Activated gamma-delta T cell treated with anti-CD3 and anti-CD28 coated beads, Interleukin-2, amount 50 U/mL, for 16 hours (primary cell): ENCODE measurements at places on chromosomes 3 and 15.

DNA sequence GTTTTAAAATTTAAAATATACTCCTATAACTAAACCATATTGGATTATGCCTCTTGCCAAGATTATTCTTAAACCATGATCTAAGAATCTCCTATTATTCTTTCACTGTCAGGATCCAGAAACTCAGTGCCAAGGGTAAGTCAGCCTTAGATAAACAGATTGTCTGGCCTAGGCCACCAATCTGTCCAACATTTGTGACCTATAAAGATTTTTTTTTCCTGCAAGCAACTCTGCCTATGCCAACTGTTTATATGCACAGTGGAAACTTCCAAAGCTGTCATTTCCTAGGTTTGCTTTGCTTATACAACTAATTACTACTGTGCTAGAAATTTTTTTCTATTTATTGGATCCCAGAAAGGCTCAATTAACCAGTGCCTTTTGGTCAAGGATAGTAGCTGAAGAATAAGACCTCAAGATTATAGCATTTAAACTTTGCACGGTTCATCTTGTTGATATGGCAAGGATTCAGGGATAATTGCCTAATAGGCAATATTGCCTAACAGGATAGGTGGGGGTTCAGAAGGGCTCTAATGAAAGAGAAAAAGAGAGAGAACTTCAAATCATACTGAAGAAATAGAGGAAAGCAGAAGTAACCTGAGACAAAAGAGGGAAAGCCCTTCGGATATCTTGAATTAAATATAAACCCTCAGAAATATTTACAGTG lies 22.8 kb downstream of the GAP43 start:
- no peak for DNase-seq

DNA sequence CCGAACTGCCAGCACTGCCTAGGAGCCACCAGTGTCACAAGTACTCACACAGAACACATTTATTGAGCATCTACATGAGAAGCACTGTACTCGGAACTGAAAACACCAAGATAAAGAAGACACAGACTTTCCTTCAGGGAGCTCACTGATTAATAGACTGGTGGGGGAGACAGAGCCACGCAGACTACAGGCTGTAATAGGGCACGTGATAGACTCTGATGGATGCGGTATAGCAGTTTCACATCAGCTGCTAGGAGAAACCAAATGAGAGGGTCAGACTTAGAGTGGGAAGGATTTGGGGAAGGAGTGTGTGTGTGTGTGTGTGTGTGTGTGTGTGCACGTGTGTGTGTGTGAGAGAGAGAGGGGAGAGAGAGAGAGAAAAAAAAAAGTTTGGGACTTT lies 12.1 kb downstream of the EPHB1 start:
- no peak for DNase-seq

DNA sequence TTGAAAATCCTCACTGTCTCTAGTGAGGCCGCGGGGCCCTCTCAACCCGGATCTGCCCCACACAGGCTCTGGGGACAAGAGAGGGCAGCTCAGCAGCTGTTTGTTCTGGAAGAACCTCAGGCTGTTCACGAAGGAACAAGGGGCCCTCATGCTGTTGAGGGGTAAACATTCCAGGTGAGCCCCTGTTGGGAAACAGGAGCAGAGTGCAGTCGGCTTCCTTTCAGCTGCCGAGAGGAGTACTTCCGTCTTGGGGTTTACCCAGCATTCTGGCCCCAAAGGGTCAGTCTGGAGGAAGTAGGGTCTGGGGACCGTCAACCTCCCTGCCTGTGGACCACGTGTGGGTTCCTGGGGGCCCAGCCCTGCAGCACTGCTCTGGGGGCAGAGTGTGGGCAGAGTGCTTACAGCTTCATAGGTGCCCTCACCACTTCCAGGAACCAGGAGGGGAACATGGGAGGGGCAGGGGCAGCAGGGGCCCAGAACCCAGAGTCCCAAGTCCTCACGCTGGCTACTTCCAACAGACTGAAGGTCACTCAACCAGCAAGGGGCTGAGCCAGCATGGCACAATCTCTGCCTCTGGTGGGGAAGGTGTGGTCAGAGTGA lies 49.2 kb upstream of the CTSH start:
- DNase-seq: no peak

GRCh38 chr3:173502983-173503568 lies 105.5 kb downstream of the NLGN1 start:
- no peak for DNase-seq

GRCh38 chr3:128623762-128624176 lies 26.8 kb downstream of the RPN1 start:
- DNase-seq: no peak

DNA sequence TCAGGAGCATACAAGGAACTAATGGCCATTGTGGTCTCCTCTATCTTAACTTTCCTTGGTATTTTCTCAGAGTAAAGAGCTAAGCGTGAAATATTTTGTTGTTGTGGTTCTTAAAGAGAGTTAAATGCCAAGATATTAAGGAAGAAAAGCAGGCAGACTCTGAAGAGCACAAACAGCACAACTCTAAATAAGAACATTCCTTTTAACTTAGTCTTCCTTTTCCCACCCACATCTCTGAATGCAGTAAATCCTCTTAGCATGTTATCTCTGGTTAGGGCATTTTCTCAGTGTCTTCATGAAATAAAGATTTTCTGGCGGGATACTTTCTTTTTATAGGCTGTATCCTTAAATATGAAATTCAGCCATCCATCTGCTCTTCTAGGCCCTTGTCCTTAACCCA lies 1.5 kb downstream of the GPR87 start:
- DNase-seq: no peak

DNA sequence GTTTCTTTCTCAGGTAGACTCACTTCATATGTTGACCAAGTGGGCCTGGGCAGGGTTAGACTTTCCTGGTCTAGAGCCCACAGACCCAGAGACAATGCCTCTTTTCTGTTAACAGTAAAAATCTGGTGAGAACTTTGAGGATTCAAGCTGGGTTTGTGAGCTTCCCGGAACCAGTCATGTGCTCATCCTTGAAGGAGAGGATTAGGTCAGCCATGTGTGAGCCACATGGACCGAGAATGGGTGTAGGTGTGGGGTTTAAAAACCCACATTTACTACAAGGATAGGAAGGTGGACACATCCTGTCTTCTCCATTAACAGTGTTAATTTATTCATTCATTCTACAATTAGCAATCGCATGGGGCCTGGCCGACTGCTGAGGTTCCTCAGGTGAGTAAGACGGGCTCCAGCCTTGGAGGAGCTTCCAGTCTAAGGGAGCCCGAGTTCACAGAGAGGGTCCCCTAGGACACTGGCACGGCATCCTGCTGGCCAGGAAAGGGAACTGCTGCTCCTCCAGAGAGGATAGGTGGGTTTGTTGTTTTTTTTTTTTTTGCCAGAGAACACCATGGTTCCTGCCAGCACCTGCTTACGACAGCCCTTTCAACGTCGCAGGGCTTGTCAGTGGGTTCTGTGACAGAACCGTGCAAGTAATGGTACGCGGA lies 69.0 kb downstream of the SQOR start:
- DNase-seq: no peak

DNA sequence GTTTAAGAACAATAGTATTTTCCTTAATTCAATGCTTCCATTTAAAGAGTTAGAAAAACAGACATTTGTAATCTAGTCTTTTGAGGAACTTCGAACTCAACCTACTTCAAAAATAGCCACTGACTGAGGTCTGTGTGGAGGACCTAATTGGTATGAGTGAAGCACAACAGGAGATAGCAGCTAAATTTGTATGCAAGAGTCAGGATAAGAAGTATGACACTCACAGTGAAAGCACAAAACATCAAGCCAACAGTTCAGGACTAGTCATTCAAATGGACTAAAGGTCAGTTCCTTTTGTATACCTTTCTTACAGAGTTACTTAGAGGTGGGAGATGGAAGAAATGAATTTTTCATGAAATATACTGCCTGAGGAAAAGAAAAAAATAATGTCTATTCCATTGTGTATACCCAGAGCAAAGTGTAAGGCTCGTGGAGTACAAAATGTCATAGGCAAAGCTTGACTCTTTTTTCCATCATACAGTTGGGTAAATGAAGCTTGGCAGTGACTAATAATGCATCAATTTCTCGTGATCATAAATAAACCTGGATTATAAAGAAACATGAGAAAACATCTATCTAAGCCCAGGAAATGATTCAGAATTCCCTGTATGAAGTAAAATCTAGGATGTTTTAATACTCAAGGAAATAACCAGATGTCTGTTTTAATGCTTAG lies 1005.2 kb upstream of the CADM2 start:
- DNase-seq: no peak

GRCh38 chr3:153162513-153163392 lies 727 bp downstream of the RAP2B start:
- DNase-seq: peak; percentile 11

- DNase-seq: no peak
These were observed 22.6 kb upstream of the MTMR10 start for GRCh38 chr15:31013863-31014607.

DNA sequence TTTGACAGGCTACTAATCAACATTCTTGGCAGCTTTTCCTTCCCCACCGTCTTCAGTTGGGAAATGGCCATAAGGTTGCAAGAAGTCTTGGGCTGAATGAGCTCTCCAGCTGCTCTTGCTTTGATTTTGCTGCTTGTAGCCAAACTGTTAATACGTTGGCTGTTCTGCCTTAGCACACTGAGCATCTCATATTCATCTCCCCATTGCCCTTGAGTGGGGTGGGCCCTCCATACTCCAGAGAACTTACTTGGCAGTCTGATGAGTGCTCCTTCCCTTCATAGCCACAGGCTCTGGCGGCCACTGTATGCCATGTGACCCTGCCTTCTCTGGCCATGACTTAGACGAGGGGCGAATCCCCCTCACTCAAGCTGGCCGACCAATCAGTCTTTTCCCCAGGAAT lies 25.8 kb upstream of the PAQR5 start:
- DNase-seq: no peak

DNA sequence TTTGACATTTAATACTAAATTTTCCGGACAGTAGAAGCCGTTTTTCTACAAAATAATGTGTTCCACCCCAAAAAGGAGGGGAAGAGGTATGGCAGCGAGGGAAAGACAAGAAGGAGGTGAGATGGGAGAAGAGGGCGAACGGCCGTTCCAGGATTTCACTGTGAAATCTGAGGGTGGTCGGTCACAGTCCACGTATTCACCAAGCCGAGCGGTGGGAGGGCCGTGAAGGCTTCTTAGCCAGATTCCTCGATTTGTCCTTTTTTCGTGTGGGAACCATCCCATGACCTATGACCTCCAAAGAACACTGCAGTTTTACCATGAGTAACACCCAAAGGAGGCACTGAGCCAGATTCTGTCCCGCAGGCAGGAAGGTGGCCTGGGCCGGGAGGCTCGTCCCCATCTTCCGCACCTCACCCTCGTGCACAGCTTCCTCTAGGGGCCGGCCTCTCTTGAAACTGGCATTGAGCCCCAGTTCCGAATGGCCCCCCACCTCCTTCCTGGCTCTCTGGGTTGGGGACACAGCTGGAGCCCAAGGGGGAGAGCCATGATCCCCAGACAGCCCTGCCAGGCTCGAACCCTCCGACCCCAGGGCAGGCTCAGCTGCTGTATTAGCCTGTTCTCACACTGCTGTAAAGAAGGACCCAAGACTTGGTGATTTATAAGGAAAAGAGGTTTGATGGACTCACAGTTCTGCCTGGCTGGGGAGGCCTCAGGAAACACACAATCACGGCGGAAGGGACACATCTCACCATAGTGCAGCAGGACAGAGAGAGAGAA lies 23.7 kb downstream of the XXYLT1 start:
- no peak for DNase-seq

DNA sequence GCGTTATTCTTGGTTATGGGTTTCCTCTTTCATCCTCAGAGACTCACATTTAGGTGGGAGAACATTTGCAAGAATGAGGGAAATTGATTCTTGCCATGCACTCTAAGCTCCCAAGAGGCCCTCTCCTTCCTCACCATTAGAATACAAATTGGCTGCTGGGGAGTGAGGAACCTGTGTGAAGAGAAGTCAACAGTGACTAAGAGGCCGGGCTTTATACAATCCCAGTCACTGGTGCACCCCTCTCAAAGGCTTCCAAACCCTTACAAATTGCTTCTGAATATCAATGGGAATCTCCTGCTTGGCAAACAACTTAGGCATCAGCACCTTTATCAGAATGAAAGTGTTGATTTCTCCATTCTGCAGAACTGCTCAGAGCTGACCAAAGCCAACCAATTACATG lies 16.5 kb upstream of the RGMA start:
- no peak for DNase-seq

- DNase-seq: no peak
These were observed 68.7 kb downstream of the IL12A start for GRCh38 chr3:160057331-160057730.

- DNase-seq: no peak
These were observed 331.5 kb downstream of the ARPP21 start for GRCh38 chr3:35970793-35971192.

GRCh38 chr3:179036226-179036625 lies 35.4 kb downstream of the ZMAT3 start:
- no peak for DNase-seq
